ENCODE measurements at places on chromosomes 5 and 9.

DNA sequence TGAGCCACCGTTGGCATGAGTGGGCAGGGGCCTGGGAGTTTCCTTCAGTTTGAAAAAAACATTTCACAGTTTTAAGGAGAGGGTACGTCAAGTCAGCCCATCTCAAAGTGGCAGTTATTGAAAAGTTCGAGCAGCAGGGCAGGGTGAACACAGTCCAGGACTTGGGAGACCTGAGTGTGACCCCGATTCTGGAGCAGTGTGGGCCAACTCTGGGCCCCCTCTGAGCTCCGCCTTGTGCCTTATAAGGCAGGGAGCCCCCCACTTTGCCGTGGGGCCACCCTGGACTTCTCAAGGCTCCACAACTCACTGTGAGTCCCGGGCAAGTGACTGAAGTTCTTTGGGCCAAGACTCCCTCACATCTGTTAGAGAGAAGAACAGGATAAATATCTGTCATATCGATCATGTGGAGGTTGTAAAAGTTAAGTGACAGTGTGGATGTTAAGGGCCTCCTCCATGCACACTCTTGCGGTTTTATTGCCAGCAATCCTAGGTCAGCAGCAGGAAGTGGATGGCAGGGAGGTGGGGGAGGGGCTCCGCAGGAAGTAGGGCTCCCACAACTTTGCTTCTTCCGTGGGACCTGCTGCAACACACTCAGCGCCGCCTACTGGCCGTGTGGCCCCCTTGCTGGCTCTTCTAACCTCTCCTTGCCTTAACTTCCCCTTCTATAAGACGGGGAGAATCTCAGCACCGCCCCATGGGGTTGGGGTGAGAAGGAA lies 38.4 kb downstream of the HRH2 start:
- DNase-seq = no peak

DNA sequence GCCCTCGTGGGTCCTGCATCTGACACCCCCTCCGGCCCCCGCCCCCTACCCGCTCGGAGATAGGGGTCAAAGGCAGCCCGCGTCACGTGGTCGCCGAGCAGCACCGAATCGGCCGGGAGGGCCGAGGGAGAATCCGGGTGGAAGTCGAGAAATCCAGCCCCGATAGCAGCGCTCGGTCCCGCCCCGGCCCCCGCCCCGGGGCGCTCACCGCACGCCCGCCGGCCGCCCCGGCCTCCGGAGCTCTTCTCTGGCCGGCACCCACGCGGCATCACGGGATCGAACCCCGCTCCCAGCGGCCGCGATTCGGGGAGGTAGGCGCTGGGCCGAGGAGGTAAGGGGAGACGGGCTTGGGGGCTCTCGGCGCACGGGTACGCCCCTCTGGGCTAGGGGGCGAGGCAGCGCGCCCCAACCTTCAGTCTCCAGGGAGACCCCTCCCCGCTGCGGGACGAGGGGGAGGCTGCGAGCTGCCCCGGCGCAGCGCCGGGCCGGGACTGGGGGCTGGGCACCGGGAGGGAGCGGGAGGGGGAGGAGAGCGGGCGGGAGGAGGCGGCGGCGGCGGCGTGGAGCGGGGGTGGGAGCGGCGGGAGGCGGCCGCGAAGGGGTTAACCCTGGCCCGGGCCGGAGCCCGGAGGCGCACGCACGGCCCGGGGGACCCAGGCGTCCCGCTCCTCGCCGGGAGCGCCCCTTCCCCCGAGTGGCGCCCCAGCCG lies 22.1 kb upstream of the NDST1 start:
- no peak for DNase-seq

GRCh38 chr9:1457460-1457859 lies 407.3 kb downstream of the DMRT2 start:
- no peak for DNase-seq

DNA sequence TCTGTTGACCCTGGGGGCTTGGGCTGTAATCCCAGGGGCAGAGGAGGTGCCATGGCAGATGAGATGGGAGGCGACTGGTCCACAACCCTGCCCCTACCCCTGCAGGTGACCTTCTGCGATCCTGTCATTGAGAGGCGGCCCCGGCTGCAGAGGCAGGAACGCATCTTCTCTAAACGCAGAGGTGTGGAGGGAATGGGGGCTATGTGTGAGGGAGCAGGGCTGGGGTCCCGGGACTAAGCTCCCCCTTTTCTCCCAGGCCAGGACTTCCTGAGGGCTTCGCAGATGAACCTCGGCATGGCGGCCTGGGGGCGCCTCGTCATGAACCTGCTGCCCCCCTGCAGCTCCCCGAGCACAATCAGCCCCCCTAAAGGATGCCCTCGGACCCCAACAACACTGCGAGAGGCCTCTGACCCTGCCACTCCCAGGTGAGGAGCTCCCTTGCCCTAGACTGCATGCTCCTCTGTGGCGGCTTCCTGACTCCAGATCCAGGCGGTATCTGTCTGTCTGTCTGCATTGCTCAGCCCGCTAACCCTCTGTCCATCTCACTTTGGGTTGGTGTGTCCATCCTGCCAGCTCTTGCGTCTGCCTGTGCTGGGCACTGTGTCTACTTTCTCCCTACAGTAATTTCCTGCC lies 9.9 kb downstream of the ZDHHC12 start:
- DNase-seq = no peak

GRCh38 chr9:134619448-134619982 lies 22.1 kb upstream of the COL5A1 start:
- DNase-seq = no peak

- no peak for DNase-seq
These were observed 65.7 kb upstream of the ICE1 start for GRCh38 chr5:5356765-5357164.

GRCh38 chr5:150180241-150181026 lies 9.4 kb upstream of the SLC6A7 start:
- DNase-seq = no peak

DNA sequence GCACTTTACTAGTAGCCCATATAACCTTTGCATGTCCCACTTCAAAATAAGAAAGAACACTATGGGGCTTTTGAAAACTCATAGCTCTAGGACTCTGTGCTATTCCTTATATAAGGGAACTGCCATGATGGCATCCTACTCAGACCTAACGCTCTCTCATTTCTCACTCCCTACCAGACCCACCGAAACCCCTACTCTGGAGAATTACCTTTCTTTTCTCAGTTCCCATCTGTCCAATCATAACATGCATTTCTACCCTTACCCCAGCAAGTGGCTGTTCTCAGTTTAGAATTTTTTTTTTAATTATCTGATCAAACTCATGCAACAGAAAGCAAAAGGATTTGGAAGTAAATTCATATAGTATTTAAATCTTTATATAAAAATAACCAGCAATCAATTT lies 27.3 kb downstream of the CARNMT1 start:
- DNase-seq = no peak

Measured in right renal pelvis (tissue), 4 donors.